HL-60 (cell line): ENCODE measurements at places on chromosomes 1 and 21.

DNA sequence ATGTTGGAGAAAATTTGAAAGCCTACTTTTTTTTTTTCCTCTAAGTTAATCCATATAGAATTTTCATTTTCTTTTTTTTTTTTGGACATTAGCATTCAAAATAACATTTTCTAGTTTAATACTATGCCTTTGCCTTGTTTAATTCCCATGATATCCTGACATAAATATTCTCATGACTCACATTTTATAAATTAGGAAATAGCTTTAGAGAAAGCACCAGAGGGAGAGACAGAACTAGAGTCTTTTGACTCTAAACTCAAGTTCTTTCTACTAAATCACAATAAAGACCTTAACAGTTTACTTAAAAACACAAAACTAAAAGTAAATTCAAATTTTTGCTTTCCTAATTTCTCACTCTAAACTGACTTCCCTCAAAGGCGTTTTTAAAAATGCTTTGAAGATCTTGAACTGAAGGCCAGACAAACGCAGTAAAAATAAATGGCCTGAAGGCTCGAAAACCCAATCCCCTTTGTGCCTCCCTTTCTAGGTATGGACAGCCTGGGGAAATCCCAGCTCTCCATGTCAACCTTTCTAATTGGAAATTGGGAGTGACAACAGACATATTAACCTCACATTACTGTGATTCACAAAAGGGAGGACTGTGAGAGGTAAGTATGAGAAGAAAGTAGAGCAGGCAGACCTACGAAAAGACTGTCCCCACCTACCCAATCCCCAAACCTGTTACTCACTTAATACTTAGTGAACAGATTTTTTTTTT is 104.6 kb downstream of the ENAH start:
- no peak for DNase-seq

DNA sequence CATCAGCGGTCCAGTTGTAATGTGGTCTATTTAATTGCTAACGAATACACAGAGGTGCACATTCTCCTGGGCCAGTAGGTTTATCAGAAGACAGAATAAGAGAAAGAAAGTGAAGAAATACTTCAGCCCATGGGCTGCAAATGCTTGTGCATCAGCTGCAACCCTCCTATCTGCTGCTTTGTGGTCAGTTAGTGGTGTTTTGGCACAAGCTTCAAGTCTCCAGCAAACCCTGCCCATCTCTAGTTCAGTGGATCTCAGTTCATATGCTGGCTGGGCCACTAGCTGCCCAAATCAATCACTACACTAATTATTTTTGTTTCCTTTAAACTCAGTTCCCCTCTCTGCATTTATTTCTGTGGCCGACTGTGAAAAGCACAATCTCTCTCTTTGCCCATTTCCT is 124.2 kb downstream of the KCNJ6 start:
- DNase-seq, result no peak

DNA sequence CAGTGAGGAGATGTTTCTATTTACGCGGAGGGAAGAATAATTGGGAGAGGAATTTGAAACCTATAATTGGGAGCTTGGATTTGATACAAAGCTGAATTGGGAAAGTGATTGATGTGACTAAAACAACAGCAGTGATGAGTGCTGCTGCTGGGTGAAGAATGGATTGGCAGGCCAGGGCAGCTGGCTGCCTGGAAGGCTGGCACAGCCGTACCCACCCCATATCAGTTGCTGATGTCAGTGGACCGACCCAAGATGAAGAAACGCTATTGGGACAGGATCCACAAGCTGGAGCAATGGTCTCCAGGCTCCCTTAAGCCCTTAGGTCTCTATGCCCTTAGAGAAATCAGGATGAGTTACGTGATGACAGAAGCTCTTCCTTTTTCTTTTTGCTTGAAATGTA is 47.4 kb downstream of the GRIK1 start:
- no peak for DNase-seq

- no peak for DNase-seq
Observed at GRCh38 chr1:187987236-187987776, 1158.6 kb downstream of the PLA2G4A start.

- DNase-seq, result peak; percentile 70
Observed at GRCh38 chr1:3890389-3891328, 9.4 kb downstream of the C1orf174 start.

- no peak for DNase-seq
Observed at GRCh38 chr1:170853867-170854266, 81.5 kb upstream of the MROH9 start.

DNA sequence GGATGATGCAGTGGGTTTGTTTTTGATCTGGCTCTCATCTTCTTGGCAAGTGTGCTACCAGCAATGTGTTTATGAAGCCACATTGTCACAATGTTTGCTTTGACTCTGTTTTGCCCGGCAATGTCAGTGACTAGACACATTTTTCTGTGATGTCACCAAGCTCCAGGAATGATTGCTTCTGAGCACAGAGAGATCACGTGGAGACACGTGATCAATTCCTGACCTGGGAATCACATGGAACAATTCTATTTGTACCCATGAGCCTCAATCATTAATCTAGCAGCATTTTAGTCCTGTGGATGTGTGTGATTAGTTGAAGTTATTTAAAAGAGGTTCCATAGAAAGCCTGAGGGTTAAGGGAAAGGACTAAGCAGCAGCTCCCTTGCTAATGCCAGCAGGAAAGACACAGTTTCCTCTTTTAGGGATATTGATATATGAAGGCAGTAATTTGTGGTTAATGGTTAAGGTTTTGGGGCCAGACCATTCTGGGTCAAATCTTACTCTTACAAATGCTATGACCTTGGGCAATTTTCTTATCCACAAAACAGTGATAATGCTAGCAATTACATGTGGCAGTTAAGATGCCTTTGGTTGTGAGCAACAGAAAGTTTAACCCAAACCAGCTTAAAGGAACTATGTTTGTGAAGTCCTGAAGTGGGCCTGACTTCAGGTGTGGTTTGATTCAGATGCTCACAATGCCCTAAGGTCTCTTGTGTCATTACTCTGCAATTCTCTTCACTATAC is 59.0 kb downstream of the FASLG start:
- DNase-seq, result no peak

DNA sequence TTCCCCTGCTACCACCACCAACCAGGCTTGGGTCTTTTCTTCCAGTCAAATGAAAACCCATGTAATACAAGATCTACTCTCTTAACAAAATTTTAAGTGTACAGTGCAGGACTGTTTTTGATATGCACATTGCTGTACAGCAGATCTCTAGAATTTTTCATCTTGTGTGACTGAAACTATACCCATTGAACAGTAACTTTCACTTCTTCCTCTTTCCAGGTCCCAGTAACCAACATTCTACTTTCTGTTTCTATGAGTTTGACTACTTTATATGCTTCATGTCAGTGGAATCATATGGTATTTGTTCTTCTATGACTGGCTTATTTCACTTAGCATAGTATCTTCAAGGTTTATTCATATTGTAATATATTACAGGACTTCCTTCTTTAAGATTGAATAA is 45.3 kb upstream of the PLPPR4 start:
- DNase-seq, result no peak

DNA sequence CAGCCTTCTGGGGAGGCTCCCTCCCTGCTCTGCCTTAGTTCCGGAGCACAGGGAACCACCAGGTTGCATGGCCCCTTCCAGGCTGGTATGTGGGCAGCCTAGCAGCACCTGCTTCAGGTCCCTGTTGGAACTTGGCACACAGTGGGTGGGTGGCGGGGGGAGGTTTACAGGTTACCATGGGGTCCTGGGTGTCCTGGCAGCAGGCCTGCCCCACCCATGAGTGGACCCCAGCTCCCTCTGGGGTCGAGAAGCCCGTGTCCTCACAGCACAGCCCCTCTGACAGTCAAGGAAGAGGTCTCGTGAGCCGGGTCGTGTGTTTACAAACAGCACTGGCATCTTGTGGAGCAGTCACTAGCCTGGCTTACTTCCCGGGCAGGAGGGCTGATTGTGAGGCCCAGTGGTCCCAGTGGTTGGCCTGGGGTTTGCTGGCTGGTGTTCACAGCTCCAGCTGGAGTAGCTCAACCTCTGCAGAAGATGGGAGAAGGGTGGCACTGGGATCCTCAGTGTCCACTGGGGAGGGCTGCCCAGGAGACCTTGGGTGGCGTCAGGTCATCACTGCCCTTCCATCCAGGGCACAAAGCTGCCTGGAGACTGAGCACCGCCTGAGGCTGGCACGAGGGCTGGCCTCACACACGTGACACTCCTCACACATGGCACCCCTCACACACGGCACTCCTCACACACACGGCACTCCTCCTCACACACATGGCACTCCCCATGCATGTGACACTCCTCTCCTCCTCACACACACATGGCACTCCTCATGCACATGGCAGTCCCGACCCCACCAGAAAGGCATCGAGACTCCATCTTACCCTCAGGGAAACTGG is 100.9 kb downstream of the RIPK4 start:
- no peak for DNase-seq

- no peak for DNase-seq
Observed at GRCh38 chr1:169896013-169896412, 2.3 kb upstream of the SCYL3 start.

DNA sequence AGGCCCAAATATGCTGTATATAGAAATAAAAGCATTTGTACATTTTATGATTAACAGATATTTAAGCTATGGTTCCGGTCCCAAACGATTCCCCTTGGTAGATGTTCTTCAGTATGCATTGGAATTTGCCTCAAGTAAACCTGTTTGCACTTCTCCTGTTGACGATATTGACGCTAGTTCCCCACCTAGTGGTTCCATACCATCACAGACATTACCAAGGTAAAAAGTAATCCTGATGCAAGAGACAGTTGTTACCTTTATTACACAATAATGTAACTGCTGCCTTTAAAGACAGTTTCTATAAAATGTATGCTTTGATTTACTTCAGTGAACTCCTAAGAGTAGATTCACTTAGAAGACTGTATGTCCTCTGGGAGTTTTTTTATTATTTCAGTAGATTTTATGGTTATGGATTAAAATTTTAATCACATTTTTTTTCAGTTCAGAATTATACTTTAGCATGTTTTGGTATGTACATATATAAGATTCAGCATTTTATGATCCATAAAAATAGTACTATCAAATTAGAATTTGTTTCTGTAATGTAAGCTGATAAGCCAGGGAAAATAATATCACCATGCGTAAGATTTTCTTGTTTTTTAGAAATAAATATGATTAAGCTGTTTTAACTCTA is 96.5 kb downstream of the USP25 start:
- peak; percentile 39 for DNase-seq

DNA sequence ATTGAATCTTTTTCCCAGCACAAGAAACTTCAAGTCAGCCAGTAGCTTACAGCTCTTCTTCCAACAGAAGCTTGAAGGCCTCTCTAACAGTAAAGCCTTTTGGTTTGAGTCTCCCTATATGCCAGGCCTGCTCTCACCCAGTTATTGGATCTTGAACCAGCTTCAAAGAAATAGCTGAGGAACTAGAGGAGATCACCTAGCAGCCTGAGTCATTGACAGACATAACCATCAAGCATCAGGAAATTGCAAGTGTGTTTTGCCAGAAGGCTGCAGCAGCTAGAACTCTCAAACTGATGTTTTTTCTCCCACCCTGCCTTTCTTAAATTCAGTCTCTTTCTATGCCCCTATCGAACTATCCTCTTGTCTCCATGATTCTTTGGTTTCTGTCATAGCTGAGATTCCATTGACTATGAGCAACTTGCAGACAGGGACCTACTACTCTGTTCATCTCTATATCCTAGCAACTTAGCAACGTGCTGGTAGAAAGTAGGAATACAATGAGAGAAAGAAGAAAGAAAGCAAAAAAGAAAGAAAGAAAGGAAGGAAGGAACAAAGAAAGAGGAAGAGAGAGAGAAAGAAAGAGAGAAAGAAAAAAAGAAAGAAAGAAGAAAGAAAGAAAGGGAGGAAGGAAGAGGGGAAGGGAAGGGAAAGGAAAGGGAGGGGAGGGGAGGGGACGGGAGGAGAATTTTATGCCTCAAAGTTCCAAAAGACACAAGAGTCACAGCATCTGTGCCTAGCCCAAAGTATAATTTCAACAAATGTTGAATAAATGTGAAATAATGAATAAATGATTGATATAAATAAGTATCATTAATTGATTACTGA is 60.0 kb upstream of the FGGY start:
- DNase-seq, result no peak

DNA sequence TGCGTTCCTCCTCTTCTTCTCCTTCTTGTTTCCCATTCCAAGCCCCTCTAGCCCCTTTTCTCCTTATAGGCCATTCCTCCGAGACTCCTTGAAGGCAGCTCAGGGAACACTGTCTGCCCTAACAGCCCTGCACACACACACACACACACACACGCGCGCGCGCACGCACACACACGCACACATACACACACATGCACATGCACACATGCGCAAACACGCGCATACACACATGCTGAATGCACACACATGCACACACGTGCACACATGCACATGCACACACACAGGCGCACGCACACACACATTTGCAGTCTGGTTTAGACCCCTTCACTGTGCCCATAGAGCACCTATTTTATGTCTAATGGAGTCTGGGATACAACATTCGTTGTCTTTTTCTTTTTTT is 17.8 kb upstream of the CNTN2 start:
- no peak for DNase-seq

GRCh38 chr1:78427506-78427905 is 63.3 kb upstream of the PTGFR start:
- DNase-seq, result no peak

- no peak for DNase-seq
Observed at GRCh38 chr1:21904454-21904703, 32.7 kb downstream of the HSPG2 start.
